ENCODE measurements at places on chromosomes 6 and 20.

DNA sequence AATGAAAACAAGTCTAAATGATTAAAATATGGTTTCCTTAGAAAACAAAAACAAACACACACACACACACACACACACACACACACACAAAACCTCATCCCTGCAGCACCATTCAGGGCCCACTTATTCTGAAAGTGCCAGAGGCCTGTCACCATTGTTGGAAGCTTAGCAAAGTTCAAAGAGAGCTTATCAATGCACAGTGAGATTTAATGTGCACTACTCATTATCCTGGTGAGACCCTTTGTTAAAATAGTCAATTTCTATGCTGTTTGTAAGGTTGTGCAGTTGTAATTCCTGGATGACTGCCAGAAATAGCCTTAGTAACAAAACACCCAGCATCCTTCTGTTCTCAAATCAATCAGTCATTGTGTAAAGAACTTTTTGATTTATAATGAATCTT, 482.9 kb downstream of the GRIK2 start:
- peak; percentile 3 for DNase-seq

DNA sequence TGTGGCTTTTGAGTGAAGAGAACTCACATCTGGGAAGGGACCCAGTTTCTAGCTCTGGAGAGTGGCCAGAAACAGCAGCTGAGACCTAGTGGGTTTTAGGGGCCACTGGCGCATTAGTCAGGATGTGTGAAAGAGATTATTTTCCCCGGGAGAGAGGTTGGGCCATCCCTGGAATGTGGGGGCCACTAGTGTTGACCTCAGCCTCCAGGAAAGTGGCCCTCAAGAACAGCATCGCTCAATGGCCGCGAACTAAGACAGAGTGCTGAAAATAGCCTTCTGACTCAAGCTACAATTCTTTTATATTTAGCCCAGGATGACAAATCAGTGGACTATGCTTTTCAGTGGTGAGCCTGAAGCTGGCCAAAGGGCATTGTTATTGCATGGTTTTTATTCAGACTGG, 210.4 kb upstream of the RNF24 start:
- no peak for DNase-seq

DNA sequence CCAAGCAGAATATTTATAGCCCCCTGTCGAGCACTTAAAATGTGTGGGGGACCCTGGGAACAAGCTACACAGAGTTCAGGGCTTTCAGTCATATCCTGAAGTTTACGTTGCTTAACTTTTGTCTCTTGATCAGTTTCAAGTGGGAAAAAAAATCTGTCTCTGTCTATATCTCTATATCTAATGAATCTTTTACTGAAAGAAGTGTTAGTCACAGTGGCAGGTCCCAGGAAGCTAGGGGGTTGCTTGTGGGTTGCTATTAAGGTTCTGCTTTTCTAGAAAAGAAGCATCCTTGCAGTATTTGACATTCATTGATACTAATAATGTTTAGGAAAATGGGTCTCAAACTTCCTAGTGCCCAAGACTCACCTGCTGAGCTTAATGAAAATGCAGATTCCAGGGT, 76.7 kb upstream of the CLDN20 start:
- no peak for DNase-seq

DNA sequence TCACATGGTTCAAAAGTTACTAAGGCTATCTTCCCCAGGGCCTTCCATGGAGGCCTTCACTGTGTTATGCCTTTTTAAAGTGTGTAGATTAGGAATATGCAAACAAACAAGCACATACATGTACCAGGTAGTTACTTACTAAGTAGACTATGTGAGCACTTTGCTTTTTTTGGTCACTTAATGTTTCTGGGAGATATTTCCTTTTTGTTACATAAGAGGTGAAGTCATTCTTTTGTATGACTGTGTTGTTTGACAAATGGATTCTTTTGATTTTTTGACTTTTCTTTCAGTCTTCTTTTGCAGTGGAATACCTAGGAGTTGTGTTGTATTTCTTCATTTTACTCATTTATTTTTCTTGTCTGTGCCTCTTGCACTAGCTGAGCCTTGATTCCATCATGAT, 39.6 kb upstream of the BCAS1 start:
- DNase-seq: no peak

All from NCI-H82 (cell line).